ENCODE measurements at places on chromosomes 2 and 18.

- no peak for DNase-seq
These were observed 435.6 kb downstream of the TDRD15 start for GRCh38 chr2:21559351-21559750.

- DNase-seq, result no peak
These were observed 221.7 kb downstream of the PHLPP1 start for GRCh38 chr18:62937065-62937464.

DNA sequence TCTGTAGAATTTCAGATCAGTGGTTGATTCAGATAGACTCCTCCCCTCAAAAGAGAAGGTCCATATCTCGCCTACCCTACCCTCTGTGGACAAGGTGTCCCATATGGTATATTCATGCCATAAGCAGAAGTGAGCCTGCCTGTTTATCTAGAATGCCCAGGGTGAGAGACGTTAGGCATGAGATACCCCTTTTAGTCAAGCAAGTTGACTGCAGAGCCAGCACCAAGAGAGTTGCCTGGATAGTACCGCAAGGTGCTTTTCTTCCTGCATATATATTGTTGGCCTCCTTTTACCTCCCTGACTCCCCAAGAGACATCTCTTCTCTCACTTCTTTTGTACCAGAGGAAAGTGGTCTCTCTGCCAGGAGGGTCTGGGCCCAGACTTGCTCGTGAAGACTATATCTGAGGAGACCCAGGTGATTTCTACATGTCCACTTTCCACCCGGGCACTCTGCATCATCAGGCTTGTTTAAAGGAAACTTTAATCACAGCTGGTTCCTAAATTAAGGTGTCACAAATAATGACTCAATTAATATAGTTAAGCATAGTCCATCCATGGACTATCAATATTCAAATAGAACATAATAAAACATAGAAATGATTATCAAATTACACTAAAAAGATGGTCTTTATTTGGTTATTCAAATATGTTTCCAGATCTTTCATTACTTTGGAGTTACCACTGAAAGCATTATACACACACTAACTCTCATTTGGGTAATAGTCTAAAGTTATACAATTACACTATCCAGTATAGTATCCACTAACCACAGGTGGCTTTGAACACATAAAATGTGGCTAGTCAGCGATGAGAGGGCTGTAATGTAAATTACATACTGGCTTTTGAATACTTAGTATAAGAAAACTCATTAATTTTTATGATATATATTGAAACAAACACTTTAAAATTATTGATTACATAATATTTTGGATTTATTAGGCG lies 4.1 kb downstream of the ITGA4 start:
- DNase-seq, result no peak

GRCh38 chr2:161586517-161587167 lies 37.6 kb upstream of the SLC4A10 start:
- DNase-seq, result no peak

GRCh38 chr18:42778024-42778423 lies 337.5 kb downstream of the RIT2 start:
- DNase-seq, result no peak

DNA sequence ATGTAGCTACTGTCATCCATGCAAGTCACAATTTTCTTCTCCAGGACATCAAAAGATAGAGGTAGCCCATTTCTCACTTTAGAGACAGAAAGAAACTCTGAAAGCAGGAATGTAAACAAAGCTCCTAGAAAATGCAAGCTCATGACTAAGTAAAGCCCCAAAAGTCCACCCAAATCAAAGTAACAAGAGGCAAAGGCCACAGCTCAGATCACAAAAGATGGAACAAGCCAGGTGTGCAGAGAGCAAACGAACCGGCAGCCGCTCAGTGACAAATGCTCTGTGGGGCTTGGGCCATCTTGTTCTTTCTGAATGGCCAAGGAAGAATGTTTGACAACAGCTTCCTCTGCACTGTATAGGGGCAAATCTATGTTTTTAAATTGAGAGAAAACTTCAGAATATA lies 201.0 kb downstream of the CYRIA start:
- DNase-seq, result no peak

DNA sequence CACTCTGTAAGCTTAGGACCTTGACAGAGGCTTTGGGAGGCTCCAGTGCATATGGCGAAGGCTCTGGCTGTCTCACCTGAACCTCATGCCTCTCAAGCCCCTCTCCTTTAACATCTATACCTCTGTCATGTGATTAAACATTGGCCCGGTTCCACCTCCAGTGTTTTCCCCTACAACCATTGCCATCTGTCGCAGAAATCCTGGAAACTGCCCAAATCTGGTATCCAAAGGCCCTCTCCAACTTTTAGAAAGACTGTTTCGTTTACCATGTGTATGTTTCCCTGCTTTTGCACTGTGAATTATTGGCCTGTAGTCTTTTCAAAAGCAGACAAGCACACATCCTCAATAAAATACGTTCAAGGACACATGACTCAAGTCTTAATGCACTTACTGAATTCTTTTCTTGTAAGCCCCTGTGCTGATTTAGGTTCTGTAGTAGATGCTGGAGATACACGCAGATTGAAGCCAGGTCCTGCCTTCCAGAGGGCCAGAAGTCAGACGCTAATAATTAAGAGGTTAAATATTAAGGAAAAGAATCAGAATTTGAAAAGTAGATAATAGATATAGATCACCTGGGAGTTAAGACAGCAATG lies 386.4 kb upstream of the SLC14A2 start:
- DNase-seq, result no peak

GRCh38 chr2:149566652-149567051 lies 20.9 kb downstream of the MMADHC start:
- DNase-seq, result no peak

- no peak for DNase-seq
These were observed 106.3 kb upstream of the CDCA7 start for GRCh38 chr2:173248381-173248780.

DNA sequence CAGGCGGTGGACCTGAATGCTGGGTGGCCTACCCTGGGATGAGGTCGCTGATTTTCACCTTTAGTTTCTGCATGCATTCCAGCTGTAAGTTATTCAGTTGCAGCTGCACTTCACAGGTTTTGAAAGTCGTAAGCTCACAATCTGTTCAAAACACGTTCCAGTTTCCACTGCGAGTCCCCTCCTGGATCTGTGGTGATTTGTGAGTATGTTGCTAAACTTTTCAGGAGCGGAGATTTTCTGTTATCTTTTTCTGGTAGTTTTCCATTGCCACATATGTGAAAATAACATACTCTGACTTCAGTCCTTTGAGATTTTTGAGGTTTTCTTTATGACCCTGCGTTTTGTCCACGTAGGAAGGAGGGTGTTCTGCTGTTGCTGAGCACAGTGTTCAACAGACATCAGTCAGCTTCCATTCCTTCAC lies 102.1 kb downstream of the SNTG2 start:
- no peak for DNase-seq

DNA sequence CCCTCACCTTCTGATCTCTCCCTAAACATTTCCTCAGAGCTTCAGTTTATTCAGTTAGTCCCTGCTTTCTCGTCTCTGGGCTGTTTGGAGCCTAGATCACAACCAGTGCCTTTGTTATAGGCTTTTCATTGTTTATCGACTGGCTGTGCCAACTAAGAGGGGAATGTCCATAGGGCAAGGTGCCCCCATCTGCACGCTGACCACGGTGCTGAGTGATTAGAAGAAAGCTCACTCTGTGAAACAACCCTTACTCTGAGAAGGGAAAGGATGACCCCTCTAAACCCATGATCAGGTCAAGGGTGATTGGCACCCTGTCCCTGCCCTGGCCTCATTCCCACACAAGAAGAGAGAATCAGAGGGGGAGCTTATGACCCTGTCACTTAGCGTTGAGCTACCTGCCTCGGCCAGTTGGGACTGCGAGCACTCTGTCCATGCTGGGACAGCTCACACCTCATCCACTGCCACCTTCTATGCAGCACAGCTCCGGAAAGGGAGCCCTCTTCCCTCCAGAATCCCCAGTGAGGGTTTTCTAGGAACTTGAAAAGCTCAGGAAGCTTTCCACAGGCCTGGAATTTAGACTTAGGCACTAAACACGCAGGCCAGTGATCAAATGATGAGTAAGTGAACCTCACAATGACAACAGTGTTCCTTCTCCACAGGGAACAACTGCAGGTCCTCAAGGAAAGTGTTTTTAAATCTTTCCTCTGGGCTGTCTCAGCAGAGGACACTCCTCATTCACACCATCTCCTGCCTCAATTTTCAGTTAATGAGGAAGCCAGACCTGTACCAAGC lies 2.3 kb upstream of the ACTG2 start:
- no peak for DNase-seq

DNA sequence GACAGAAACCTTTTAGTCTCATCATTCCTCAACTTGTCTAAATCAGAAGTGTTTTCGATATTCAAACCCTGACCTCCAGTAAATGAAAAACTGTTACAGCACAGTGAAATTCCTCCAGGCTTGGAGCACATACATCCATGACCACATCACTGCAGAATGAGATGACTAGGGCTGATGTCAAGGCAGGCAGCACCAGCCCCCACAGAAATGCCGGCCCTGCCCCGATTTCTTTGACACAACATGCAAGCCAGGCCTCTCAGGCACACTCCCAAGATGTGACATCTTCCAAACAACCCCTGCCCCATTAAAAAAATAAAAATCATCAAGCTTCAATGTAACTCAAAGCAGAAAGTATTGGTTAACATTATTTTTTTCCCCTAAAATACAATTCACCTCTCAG lies 103.3 kb downstream of the CTAGE1 start:
- no peak for DNase-seq

DNA sequence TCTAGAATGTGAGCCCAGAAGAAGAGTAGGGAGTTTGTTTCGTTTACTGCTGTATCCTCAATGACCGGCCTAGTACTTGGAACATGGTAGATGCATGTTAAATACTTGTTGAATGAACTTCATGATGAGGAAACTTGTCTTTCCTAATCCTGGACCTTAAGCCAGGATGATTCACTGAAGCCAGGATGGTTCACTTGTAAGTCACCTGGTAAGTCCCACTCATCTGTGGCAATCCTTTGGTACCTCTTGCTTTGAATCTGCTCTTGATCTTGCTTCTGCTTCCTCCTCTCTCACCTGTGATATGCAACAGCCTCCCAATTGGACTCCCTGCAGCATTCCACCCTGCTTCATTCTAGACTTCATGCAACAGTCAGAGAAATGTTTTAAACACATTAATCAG lies 43.6 kb downstream of the QPCT start:
- no peak for DNase-seq

Data from LNCaP clone FGC (cell line).